ENCODE measurements at places on chromosomes 6 and 20. TPM values are rescaled to one million over a fixed set of nuclear protein-coding genes. Genes with fewer than 3 reads are reported as not detected.

The RAB44 gene
- total RNA-seq, result 0.23 TPM

The ADGRF5 gene
- total RNA-seq, result 0.21 TPM

The TBP gene
- 16.3 TPM for total RNA-seq

The CLIC5 gene
- total RNA-seq, result not detected

The TNF gene
- 0.12 TPM for total RNA-seq

The NELFE gene
- 70.9 TPM for total RNA-seq

The HLA-DOA gene
- not detected for total RNA-seq

The RIPPLY2 gene
- total RNA-seq, result not detected

The PAK5 gene
- total RNA-seq, result not detected

The BPIFB1 gene
- total RNA-seq, result not detected

The BPIFA1 gene
- total RNA-seq, result not detected

The NKAIN2 gene
- total RNA-seq, result not detected

The ACSS1 gene
- 1.2 TPM for total RNA-seq

DNA sequence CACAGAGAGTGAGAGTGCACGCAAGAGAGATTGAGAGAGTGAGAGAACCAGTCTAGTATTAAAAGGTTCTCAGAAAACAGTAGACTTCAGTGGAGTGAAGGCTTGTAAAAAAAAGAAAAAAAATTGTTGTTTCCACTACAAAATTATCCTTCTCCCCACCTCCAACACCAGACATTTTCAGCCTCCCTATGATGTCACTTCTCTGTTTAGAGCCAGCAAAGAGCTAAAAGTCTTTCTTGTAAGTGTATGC is 77.8 kb downstream of the BACH2 start:
- no peak for DNase-seq
- no peak overlapping the region for H3K27ac ChIP-seq
- H3K27me3 ChIP-seq, result peaks cover 3% of the 10 kb centered on the region
- H3K36me3 ChIP-seq, result no peaks in the 10 kb centered on the region
- no peak overlapping the region for H3K4me3 ChIP-seq
- H3K4me1 ChIP-seq, result no peaks in the 10 kb centered on the region

GRCh38 chr6:79627422-79627821 is 3.7 kb upstream of the SH3BGRL2 start:
- H3K27ac ChIP-seq, result no peak overlapping the region
- no peak for DNase-seq
- H3K36me3 ChIP-seq, result no peaks in the 10 kb centered on the region
- peaks cover 19% of the 10 kb centered on the region for H3K27me3 ChIP-seq

DNA sequence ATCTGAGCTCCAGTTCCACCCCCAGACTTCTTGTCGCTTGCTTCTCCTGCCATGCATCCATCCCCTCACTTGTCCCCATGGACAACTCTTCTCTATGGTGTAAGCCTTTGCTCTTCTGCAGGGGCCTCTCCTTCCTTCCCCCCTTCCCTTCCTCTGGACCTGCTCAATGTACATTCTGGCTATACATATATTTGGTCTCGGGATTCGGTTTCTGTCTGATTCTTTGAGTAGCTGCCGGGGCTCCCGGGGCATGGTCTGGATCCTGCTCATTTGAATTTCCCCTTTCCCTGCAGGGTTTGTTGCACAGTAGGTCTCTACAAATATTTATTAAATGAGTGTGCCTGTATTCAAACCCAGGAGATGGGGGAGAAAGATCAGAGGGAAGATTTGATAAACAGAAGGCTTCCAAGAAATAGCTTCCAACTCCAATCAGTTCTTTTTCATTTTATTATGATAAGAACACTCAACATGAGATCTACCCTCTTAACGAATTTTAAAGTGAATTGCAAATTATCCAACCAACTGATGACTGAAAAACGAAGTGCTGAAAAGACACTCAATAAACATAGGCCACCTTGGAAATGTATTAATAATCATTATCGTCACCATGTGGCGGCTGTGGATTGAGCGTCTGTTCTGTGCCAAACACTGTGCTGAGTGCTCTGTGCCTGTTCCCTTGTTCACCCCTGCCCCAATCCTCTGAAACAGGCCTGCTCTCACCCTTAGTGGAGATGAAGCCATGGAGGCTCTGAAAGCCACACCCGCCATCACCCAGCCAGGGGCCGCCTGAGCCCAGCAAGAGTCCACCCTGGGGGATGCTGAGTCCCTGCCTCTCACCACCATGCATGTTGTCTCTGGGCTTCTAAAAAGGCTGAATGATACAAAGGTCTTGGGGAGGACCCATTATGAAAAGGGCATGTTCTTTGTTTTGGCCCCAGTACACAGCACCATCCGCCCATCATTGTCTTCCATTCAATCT is 34.3 kb upstream of the APCDD1L start:
- peaks cover 91% of the 10 kb centered on the region for H3K4me1 ChIP-seq
- peaks cover 13% of the 10 kb centered on the region for H3K36me3 ChIP-seq
- no peak for DNase-seq

- peaks cover 8% of the 10 kb centered on the region for H3K27me3 ChIP-seq
- H3K36me3 ChIP-seq, result no peaks in the 10 kb centered on the region
- H3K27ac ChIP-seq, result no peak overlapping the region
- no peak for DNase-seq
- peaks cover 7% of the 10 kb centered on the region for H3K4me1 ChIP-seq
Measured at GRCh38 chr6:159865226-159865920, 25.4 kb upstream of the MAS1 start.

GRCh38 chr6:1423578-1423977 is 34.2 kb downstream of the FOXF2 start:
- H3K27me3 ChIP-seq, result peaks cover 2% of the 10 kb centered on the region
- no peak for DNase-seq
- no peak overlapping the region for H3K4me3 ChIP-seq
- no peak overlapping the region for H3K27ac ChIP-seq
- peaks cover 14% of the 10 kb centered on the region for H3K4me1 ChIP-seq

GRCh38 chr20:45835825-45836224 is 2.2 kb downstream of the SNX21 start:
- peak overlapping the region; percentile 91 for H3K4me3 ChIP-seq
- no peaks in the 10 kb centered on the region for H3K27me3 ChIP-seq
- H3K27ac ChIP-seq, result peak overlapping the region; percentile 85
- peaks cover 42% of the 10 kb centered on the region for H3K4me1 ChIP-seq

- H3K36me3 ChIP-seq, result peaks cover 37% of the 10 kb centered on the region
- peak; percentile 100 for DNase-seq
- peak within 1 kb of the TSS; percentile 97 for H3K27ac ChIP-seq
Measured at GRCh38 chr20:41028359-41029149, at the start of gene TOP1. Gene TOP1 (plus strand): TSS chr20:41028822. CDS start chr20:41029068, 246 bp downstream.

DNA sequence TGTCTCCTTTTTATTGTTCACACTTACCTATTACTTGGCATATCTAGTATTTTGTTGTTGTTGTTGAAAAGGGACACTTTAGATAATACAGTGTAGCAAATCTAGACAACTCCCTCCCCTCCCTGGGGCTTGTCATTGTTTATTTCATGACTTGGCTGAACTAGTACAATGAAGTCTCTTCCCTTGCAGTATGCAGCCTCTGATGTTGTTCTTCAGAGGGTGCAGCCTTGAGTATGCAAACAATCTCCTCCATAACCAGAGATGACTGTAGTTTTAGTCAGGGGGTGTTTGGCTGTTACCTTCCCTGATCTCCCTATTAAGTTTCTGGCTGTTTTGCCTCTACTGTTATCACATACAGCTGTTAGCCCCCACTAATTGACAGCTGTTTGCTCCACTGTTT is 315.4 kb upstream of the RUNX2 start:
- H3K27me3 ChIP-seq, result no peaks in the 10 kb centered on the region
- no peak for DNase-seq
- H3K4me3 ChIP-seq, result no peak overlapping the region
- peaks cover 9% of the 10 kb centered on the region for H3K4me1 ChIP-seq
- H3K27ac ChIP-seq, result no peak overlapping the region

GRCh38 chr6:1437553-1438406 is 48.4 kb downstream of the FOXF2 start:
- H3K4me1 ChIP-seq, result peaks cover 12% of the 10 kb centered on the region
- no peak overlapping the region for H3K27ac ChIP-seq
- DNase-seq, result no peak

- no peak for DNase-seq
- H3K4me1 ChIP-seq, result no peaks in the 10 kb centered on the region
- no peak overlapping the region for H3K4me3 ChIP-seq
- H3K36me3 ChIP-seq, result no peaks in the 10 kb centered on the region
Measured at GRCh38 chr20:44324343-44324742, 12.5 kb upstream of the R3HDML start.

DNA sequence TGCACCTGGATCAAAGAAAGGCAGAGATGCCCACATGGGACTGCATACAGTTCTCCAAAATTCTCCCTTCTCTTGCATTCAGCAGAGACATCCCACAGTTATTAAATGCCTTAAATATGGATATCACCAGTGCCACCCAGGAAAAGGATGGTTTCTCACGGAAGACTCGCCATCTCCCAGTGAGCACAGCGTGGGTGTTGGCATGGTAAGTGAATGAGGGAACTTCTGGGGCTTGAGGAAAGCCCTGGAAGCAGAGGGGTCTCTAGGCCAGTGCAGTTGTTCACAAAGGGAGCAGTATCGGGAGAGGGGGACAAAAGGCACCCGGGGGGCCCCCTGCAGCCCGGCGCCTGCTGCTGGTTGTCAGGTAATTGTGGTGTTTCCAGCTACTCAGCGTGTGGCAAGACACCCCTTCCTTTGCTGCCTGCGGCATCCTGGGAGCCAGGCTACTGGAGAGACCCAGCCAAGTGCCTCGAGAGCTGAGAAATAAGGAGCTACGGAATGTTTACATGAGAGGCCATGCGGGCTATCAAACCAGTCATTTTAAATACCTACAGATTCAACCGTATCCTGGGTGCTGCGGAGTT is 125.4 kb downstream of the PXDC1 start:
- no peaks in the 10 kb centered on the region for H3K4me1 ChIP-seq
- no peak for DNase-seq
- H3K36me3 ChIP-seq, result no peaks in the 10 kb centered on the region
- H3K27me3 ChIP-seq, result peaks cover 69% of the 10 kb centered on the region
- no peak overlapping the region for H3K4me3 ChIP-seq

DNA sequence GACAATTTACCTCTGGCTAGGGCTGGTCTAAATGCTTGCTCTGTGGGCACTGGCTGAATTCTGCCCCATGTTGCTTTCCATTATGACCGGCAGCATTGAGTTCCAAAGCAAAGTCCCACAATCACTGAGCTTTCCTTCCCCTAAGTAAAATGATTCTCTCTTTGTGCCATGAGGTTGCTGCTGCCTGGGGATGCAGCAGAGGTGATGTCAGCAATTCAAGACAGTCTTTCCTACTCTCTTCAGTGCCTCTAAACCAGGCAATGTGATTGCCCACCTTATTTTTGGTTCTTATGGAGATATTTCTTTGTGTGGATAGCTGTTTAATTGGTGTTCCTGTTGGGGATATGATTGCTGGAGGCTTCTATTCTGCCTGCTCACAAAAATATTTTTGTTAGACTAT is 1043.9 kb upstream of the EPHA7 start:
- no peaks in the 10 kb centered on the region for H3K36me3 ChIP-seq
- no peak overlapping the region for H3K27ac ChIP-seq
- H3K4me3 ChIP-seq, result no peak overlapping the region
- DNase-seq, result no peak
- no peaks in the 10 kb centered on the region for H3K4me1 ChIP-seq

DNA sequence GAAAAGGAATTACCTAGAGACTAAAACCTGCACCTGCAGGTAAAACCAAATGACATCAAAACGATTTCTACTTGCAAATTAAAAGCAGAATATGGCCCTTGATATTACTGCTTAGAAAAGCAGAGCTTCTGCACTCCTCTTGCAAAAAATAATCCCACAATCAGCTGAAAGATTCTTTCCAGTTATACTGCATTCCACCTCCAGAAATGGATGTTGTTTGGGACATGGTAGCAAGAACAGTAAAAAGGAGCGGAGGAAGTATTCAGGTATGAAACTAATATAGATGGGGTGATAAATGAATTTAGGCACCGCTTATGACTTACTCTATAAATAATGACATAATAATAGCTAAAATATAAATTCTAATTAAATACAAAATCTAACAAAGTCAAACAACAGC is 14.9 kb downstream of the ATXN1 start:
- H3K27me3 ChIP-seq, result no peaks in the 10 kb centered on the region
- H3K36me3 ChIP-seq, result peaks cover 59% of the 10 kb centered on the region
- H3K4me1 ChIP-seq, result peaks cover 100% of the 10 kb centered on the region
- H3K4me3 ChIP-seq, result no peak overlapping the region
- H3K27ac ChIP-seq, result peak overlapping the region; percentile 25

- H3K4me1 ChIP-seq, result peaks cover 41% of the 10 kb centered on the region
- peak overlapping the region; percentile 98 for H3K27ac ChIP-seq
- no peaks in the 10 kb centered on the region for H3K36me3 ChIP-seq
- peak overlapping the region; percentile 98 for H3K4me3 ChIP-seq
Measured at GRCh38 chr6:95576218-95576997, 927 bp upstream of the MANEA start.

DNA sequence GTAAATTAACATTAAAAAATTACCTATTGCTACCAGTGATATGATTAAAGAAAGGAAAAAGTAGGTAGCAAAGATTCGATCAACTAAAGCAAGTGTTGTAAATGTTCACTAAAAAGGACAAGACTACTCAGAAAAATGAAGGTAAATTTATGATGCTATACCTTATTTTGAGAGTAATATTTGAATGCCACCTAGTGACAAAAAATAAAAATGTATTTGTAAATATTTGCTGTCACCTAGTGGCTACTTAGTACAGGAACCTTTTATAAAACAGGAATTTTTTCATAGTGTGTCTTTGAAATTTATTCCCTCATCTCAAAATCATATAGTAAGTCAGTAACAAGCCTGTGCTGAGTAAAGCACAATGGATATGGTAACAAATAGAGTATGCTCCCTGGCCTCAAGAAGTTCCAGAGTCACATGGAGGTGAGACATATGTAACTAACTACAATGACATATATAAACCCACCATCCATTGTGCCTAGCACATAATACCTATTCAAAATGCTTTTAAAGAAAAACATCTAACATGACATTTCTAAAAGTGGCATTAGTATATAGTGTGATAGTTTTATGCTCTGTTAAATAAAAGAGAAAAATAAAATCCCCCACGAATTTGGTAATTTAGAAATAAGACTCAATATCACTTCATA is 193.1 kb upstream of the SIM1 start:
- no peak overlapping the region for H3K27ac ChIP-seq
- no peak overlapping the region for H3K4me3 ChIP-seq
- H3K4me1 ChIP-seq, result peaks cover 3% of the 10 kb centered on the region

Data from HFFc6 (cell line).